ENCODE measurements at places on chromosomes 5 and 9.

GRCh38 chr9:103985077-103985476 lies 109.0 kb upstream of the SMC2 start:
- no peak for DNase-seq

GRCh38 chr9:124940521-124940893 lies 376 bp downstream of the GOLGA1 start:
- DNase-seq = no peak

DNA sequence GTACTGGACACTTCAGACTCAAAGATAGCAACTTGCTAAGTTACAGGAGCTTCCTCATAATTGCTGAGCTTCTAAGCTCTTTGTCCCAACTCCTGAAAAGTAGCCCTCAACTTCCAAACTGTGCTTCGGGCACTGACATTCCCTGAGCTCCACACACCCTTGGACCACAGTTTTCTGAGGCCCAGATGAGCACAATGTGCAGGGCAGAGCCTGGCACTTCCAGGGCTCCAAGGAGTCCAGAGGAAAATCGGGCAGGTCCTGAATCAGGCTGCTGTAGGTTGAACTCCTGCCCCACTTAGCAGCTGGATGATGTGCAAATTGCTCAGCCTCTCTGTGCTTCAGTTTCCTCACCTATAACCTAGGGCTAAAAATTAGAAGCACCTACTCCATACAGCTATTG lies 54.6 kb upstream of the KCNIP1 start:
- no peak for DNase-seq

DNA sequence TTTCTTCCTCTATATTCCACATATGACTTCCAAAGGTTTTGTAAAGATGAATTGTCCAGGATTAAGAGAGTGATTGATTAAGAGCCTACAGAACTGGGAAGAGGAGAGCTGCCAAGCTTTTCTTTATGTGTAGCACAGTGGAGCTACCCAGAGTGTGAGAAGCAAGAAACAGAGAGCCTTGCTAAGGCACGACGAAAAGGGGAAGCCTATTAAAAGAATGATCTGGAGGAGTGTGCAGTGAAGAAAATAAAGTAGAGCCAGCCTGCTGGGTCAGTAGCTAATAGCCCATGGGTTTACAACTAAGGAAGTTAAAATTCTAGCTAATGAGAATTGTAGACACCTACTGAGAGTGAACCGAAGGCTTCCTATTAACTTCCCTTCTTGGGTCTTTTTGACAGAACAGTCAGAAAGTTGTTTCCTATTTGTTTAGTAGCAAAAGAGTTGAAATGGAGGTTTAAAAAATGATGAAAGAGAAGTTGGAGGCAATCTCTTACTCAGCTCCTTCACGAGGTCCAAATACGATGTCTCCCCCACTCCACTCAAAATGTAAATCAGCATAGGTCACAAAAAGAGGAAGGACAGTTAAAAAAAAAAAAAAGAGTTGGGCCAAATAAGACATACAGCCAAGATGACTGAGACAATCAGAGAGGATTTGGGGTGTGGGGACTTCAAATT lies 957 bp upstream of the PRR16 start:
- no peak for DNase-seq

DNA sequence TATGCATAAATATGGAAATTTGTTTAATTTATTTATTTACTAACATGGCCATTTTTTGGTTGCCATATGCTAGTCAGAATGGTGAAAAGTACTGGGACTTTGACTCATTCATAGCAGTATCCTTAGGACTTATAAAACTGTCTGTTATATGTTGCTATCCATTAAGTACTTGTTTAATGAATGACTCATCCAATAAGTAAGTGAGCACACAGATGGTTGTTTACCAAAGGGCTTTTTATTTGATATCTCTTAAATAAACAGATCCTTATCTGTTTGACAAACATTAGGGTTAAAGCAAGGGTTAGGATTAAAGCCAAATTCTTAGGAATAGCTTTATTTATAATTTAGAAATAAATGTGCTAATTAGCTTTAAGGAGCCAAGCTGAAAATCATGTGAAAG lies 183.4 kb downstream of the FBXO4 start:
- DNase-seq = no peak

GRCh38 chr9:126883636-126884035 lies 23.2 kb downstream of the ZBTB34 start:
- DNase-seq = no peak

GRCh38 chr5:99614888-99615287 lies 686.1 kb upstream of the CHD1 start:
- no peak for DNase-seq

DNA sequence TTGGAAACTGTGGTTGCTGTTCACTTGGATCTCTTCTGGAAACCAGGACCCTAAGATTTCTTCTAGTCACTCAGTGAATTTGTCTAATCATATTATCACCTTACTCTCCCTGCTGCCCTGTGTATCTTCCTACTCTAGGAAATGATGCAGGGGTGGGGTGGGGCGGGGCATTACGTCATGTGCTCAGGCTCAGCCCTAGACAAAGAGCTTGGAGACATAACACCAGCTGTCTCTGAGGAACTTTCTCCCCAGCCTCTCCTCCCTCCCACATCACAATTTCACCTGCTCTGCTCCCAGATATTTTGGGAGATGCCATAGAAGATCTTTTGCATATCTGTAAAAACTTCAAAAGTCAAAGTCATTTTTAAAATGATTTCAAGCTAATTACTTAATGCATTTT lies 470.4 kb downstream of the ZSWIM6 start:
- DNase-seq = no peak

GRCh38 chr9:88378317-88378716 lies 9.9 kb upstream of the SPIN1 start:
- DNase-seq = no peak

DNA sequence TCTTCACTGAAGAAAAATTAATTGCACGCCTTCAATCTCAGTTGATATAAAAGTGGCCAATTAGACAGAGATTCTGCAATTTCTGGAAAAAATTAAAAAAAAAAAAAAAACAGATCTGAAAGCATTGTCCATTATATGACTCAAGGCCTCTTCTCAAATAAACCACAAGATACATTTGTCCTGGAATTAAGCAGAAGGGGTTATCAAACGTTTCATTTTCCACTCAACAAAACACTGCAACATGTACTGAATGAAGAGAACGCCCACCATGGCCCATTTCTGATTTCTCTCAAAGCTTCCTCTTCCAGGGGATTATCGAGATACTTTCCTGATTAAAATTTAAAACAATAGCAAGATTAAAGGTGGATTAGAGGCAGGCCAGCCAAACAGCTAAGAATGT lies 5.8 kb upstream of the PAPPA start:
- DNase-seq = no peak

DNA sequence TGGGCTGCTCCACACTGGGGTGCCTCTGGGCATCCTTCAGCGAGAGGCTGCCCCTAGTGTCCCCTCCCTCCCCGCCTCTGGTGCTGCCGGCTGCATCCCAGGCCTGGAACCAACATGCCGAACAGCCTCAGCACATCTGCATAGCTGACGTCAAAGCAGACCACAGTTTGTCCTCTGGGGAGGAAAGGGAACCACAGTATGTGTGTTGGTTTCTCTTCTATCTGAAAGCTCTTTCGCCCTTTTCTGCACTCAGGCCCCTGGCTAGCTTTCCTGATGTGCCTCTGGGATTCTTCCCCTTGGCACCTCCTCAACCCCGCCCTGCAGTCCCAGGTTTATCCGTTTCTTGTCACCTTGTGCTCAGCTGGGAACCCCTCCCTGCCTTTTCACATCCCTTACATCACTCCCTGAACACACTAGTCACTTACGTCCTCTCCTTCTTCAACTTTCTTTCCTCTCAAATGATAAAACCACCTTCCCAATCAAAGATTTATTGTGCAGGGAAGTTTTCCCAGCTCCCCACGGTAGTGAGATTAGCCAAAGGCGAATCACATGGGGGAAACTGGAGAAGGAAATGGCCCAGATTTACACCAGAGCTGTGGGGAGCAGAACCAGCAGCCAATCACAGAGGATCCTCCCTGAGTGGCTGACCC lies 35.5 kb upstream of the B4GALT1 start:
- peak; percentile 5 for DNase-seq

DNA sequence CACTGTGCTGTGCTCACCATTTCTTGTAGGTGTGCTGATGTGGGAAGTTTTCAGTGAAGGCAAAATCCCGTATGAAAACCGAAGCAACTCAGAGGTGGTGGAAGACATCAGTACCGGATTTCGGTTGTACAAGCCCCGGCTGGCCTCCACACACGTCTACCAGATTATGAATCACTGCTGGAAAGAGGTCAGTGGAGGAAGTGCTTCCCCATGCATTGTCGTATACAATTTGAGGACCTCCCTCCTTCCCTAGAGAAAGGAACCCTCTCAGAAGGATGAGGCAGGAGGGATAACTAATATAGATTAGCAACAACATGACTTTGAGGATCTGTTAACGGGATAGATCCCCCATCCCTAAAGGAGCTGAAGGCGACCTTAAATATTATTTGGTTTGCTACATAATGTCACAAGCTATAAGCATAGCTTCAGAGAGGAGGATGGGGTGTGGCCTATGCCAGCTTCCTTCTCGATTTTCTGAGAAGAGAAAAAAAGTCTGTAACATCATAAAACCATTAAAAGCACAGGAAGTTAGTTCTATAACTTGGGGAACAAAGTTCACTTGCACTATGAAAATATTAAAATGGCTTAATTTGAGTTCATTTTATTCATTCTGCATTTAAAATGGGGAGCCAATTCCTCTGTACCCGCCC lies 17.0 kb upstream of the CYFIP2 start:
- DNase-seq = no peak

- no peak for DNase-seq
Observed at GRCh38 chr9:87670572-87671264, 55.2 kb upstream of the CTSL start.

GRCh38 chr5:136082390-136083193 lies 50.1 kb upstream of the SMAD5 start:
- peak; percentile 15 for DNase-seq

- DNase-seq = no peak
Observed at GRCh38 chr5:54049963-54050362, 260.4 kb downstream of the ARL15 start.

DNA sequence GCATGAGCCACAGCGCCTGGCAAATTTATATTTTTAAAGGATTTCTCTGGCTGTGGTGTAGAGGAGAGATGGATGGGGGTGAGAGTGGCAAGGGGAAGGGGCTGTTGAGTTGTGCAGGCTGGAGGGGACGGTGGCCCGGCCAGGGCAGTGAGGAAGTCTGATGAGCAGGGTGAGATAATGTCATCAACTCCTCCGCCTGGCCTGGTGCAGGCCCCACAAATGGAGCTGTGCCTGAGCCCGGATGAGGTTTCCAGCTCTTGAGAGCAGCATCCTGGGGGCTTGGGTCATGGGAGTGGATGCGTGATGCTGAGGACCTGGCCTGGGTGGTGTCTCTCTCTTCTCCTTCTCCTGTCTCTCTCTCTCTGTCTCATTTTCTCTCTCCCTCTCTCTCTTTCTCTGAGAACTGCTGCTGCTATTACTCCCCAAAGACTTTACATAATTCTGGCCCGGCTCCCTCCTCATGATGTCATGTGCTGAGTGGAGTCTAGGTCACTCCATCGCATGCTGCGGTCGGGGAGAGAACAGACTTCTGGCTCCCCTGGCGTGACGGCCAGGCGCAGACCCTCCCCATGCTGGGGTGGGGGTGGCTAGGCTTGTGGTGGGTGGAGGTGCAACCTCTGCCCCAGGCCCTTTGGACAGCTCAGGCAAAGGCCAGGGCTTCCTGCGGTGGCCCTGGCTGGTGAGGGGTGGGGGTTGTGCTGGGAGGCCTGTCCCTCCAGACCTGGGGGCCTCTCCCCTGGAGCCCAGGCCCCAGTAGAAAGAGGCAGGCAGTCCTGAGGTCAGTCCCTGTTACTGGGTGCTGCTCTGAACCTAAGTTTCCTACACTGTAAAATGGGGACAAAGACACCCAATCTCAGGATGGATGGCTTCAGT lies 26.4 kb downstream of the FGF18 start:
- DNase-seq = no peak

DNA sequence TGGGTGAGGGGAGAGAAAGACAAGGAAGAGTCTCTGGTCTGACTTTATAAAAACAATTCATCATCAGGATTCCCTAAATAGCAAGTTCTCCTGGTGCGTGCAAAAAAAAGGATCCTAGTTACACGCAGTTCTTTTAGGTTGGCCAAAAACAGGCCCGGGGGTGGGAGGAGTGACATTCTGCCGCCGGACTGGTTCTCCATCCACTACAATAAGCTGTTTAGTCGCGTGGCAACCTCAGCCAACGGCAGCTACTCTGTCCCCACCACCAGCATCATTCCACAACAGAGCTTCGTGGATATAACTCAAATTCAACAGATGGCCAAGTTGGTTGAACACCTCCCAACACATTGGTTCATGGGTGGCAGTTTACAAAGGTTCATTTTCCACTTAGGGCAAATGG lies 2.9 kb upstream of the FAM163B start:
- DNase-seq = no peak

DNA sequence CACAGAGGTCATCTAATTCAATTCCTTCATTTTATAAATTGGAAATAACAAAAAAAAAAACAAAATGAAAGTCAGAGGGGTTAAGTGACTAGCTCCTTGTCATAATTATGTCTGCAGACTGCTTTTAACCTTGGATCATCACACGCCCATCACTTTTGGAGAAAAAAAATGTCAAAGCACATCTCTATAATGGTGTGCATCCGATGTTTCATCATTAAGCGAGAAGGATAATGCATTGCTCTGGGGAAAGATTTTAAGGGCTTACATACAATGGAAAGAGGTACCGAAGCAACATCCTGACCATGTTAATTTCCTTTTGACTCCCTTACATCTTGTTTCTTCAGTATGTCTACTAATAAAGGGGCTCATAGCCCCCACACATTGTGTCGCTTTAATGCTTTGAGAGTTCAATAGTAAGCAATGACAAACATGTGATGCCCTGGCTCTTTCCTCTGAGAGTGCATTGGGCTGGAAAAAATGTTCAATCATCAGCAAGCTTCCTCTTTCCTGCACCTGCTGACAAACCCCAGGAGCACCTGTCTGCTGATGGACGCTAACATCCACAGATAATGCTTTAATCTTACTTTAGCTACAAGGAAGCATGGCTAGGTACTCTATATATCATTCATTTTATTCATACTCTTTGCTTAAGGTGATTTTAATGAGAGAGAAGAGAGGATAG lies 242.2 kb downstream of the SMARCA2 start:
- no peak for DNase-seq

All from stimulated activated CD8-positive, alpha-beta memory T cell treated with anti-CD3 and anti-CD28 coated beads, Interleukin-4, amount 100 ng/mL, for 4 hours (primary cell).